ENCODE measurements at places on chromosomes 7 and 10.

- no peak for DNase-seq
These were observed 16.1 kb downstream of the BTAF1 start for GRCh38 chr10:91939653-91940052.

- no peak for DNase-seq
These were observed 15.5 kb upstream of the GPR15LG start for GRCh38 chr10:84158061-84158460.

- no peak for DNase-seq
These were observed 52.3 kb upstream of the GJD4 start for GRCh38 chr10:35552650-35553342.

GRCh38 chr7:158327571-158328180, 259.9 kb downstream of the PTPRN2 start:
- DNase-seq = no peak

Measured in AG04450 (cell line).